ENCODE measurements at places on chromosomes 1 and 21.

DNA sequence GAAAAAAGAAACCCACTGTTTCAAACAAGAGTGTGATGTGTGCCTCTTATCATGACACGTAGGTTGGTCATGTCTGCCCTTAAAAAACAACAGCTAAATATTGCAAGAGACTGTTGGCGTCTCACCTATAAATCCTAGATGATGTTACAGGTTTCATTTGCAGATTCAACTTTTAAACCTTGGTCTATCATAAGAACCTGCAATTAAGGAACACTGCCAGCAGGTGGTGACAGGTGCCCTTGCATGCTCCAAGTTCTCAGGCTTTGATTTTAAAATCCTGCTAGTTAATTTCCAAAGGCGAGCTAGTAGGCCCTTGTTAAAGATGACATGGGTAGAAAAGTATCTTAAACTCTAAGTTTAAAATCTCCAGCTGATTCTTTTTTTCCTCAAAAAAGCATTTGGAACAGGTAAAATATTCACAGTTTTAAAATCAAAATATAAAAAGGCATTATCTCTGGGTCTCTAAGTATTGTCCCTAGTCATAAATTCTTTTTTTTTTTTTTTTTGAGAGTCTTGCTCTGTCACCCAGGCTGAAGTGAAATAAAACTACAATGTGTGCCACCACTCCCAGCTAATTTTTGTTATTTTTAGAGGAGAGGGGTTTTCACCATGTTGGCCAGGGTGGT, 39.1 kb downstream of the CLSTN1 start:
- DNase-seq, result peak; percentile 45

- no peak for DNase-seq
Observed at GRCh38 chr1:11924334-11925195, 1.7 kb downstream of the KIAA2013 start.

GRCh38 chr1:71916894-71917293, 365.4 kb downstream of the NEGR1 start:
- no peak for DNase-seq

DNA sequence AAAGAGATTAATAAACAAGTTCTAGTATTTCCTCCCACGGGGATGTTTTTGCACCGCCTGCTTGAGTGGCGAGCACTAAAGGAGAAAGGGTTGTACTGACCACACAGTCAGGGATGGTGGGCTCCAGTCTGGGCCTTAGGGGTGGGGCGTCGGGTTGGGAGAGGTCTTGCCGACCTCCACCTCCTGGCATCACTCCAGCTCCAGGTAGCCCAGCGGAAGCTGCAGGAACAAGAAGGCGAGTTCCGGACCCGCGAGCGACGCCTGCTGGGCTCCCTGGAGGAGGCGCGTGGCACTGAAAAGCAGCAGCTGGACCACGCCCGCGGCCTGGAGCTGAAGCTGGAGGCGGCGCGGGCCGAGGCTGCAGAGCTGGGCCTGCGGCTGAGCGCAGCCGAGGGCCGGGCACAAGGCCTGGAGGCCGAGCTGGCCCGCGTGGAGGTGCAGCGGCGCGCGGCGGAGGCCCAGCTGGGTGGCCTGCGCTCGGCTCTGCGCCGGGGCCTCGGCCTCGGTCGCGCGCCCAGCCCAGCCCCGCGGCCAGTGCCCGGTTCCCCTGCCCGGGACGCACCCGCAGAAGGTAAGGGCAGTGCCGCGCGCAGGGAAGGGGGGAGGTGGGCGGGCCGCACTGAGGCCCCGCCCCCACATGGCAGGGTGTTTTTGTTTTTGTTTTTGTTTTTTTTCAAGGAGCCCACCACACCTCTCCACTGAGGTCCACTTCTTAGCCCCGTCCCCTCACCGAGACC, 19.7 kb downstream of the MFAP2 start:
- peak; percentile 91 for DNase-seq

- DNase-seq, result no peak
Observed at GRCh38 chr1:167713330-167714081, 8.3 kb upstream of the MPZL1 start.

DNA sequence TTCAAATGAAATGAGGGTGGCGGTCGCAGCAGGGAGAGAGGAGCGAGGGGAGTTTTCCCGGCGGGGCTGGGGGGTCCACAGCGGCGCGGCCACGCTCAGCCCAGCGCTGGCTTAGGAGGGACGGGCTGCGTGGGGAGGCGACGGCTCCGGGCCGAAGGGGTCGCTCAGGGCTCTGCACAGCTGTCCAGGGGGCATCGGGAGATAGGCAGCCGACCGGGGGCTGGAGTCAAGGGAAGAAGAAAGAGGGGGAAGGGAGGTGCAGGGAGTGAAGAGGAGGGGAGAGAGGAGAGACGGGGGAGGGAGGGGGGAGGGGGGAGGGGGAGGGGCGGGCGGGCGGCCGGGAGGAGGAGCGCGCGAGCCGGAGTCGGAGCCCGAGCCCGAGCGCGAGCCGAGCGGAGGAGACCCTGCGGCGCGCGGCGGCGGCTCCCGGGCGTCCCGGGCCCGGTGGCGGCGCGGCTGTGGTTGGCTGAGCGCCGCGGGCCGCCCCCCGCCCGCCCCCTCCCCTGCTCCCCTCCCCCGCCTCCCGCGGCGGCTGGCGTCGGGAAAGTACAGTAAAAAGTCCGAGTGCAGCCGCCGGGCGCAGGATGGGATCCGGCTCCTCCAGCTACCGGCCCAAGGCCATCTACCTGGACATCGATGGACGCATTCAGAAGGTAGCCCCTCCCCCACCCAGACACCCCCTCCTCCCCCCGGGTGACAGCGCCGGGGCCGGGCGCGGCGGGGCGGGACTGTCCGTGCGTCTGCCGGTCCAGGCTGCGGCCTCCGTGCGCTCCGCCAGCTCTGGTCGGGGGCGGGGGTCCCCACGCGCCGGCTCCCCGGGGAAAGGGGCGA, at the start of gene PDE9A:
TSS of gene PDE9A (plus strand) at position 391 of the 831 bp plus-strand sequence. CDS start at position 585, 194 bp downstream.
- peak; percentile 68 for DNase-seq

DNA sequence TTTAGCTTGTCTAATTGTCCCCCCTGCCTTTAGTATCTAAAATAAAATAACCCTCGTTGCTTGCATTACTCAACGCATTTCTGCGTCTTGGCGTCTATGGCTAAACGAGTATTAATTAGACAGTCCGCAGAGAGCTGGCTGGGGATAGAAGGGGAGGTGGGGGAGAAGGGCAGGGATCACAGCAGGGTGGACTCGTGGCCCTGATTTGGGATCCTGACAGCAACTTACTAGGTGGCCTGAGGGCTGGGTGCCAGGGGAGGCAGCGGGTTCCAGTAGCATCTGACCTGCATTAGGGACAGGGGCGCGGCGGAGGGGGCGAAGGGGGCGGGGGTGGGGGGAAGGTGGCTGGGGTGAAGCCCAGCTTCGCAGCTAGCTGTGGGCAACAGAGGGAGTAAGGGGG, 1.1 kb upstream of the BACE2 start:
- no peak for DNase-seq

GRCh38 chr1:110107867-110108469, 4.3 kb upstream of the UBL4B start:
- DNase-seq, result no peak

GRCh38 chr1:50047916-50048694, 24.4 kb upstream of the AGBL4 start:
- DNase-seq, result no peak

DNA sequence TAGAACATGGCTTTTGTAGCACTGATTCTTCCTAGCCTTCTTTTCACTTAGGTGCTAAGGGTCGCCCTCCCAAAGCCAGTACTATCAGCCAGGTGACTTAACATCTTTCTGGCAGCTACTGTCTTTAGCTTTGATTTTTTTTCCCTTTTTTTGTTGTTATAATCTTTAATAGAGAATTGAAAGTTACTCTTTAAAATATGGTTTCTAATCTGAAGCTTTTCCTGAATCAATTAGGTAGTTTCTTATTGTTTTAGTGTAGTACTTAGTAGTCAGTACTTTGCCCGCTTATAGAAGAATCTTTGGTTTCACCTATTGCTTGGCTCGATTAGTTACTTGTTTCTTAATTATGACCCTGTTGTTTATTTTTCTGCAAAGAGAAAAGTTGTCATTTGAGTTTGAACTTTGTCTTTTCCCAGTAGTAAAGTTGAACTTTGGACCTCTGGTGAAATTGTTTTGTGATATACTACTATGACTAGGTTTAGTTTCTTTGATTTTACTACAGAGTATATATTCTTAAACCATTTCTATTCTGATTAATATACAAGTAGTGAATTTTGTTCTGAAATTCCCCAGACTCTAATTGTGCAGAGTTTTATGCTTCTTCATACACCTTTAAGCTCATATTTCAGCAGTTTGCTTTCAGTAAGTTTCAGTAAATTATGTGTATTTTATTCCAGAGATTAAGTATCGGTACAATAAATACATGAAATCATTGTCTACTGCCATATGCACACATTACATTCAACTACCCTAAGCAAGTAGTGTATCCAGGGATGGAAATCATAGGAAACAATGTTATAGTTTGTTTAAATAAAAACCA, 3.9 kb downstream of the MAGI3 start:
- DNase-seq, result no peak

DNA sequence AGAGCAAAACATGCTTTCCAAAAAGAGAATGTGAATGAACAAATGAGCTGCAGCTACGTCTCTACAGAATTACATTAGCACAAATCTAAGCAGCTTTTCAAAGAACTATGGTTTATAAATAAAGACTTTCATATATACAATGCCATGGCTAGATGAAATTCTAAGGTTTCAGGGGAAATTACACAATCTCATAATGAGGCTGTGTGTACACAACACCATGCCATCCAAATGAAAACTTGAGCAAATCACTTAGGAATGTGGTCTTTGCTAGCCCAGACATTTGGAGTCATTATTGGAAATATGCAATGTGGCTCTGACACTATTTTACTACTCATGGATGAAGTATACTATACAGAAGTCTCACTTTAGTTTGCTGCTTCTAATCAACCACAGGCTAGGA, 37.5 kb downstream of the SPAG17 start:
- no peak for DNase-seq

GRCh38 chr1:160675641-160676410, 29.0 kb upstream of the SLAMF1 start:
- DNase-seq, result peak; percentile 72

DNA sequence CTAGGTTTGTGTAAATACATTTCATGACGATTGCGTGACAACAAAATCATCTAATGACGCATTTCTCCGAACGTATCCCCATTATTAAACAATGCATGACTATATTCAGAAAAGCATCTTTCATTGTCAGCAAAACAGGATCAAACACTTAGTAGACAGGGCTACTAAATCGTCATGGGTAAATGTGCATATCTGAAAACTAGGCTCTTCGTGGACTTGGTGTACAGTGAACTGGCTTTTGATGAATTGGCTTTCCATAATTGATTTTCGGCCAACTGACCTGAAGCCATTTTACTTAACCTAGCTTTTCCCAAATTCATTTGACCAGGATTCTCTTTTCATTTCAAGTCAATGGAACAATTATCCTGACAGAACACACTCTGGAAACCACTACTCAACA, 665.0 kb downstream of the SMYD3 start:
- no peak for DNase-seq

DNA sequence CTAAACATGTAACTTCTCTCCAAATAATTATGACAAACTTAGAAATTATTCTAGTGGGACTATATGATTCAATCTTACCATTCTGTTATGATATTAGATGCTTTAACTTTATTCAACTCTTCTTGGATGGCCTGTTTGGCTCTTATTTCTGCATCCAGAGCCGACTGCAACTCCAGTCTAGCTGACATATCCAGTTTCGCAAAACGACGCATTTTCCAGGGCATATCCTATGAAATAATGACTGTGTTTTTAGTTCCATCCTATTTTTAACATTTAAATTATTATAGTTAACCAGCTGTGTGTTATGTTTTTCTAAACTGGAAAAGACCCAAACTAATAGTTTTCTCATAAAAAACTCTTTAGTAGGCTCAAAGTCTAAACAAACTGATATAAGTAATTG, 133.7 kb downstream of the COQ8A start:
- no peak for DNase-seq

DNA sequence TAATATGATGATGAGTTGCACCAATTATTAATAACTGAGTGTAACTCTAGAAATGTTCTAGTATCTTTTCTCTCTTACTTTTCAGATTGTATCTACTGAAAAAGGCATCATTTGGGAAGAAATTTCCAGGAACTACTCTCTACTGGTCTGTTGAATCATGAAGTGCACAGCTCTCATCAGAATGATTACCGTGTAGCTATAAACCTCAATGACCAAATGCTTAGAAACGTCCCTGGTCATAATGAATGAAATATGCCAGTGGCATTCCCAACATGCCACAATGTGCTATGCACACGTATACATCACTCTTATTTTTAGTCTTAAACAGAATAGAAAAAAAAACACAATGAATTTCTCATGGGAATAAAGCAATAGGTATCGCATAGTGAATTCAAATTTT, 534.3 kb upstream of the OLFM3 start:
- no peak for DNase-seq

DNA sequence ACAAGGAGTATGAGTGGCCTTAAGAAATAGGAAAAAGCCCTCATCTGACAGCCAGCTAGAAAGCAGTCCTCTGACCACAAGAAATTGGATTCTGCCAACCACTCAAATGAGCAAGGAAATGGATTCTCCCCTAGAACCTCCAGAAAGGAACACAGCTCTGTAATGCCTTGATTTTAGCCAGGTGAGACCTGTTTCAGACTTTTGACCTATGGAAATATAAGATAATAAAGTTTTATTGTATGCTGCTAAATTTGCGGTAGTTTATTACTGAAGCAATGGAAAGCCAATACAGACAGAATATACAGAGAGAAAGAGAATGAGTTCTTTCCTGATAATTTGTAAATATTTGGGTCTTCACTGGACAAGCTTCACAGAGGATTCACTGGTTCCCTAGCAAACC, 28.8 kb upstream of the SELE start:
- no peak for DNase-seq

GRCh38 chr1:21763236-21763635, 19.7 kb downstream of the USP48 start:
- no peak for DNase-seq

GRCh38 chr1:5238351-5239130, 584.1 kb downstream of the AJAP1 start:
- no peak for DNase-seq

GRCh38 chr1:85404408-85404807, 60.6 kb downstream of the DDAH1 start:
- no peak for DNase-seq

DNA sequence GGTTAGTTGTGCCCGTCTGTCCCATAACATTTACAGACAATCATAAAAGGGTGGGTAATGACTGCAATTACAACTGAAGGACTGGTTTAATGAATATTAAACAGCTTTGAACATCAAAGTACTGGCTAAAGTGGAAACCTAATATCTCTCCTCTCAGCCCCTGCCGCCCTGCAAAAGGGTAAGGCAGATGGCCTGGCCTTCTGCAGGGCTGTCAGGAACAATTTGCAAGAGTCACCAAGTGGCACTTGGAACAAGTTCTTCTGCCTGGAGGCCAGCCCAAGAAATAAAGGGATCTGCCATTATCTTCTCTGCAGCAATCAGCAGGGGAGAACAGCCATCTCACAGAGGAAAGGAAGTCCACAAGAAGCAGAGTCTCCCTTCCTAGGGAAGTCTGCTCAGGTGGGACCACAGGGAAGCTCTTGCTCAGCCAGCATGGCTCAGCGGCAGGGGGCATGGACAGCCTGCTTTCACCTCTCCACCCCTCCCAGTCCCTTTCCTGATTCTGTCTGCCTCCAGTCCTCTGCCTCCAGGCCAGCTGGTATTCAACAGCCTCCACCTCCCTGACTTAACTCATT, 96.1 kb downstream of the TRABD2B start:
- no peak for DNase-seq

Measured in Caco-2 (cell line).